ENCODE measurements at places on chromosomes 2 and 18. TPM values are rescaled to one million over a fixed set of nuclear protein-coding genes. Genes with fewer than 3 reads are reported as not detected.

SP140 gene
- 0.13 TPM for polyA plus RNA-seq

CDK5R2 gene
- not detected for polyA plus RNA-seq

SLC23A3 gene
- 1.6 TPM for polyA plus RNA-seq

SCN2A gene
- 0.15 TPM for polyA plus RNA-seq

PRKAG3 gene
- polyA plus RNA-seq, result 0.20 TPM

SPTBN1 gene
- polyA plus RNA-seq, result 113 TPM

SPHKAP gene
- polyA plus RNA-seq, result not detected

FOXI3 gene
- not detected for polyA plus RNA-seq

DNA sequence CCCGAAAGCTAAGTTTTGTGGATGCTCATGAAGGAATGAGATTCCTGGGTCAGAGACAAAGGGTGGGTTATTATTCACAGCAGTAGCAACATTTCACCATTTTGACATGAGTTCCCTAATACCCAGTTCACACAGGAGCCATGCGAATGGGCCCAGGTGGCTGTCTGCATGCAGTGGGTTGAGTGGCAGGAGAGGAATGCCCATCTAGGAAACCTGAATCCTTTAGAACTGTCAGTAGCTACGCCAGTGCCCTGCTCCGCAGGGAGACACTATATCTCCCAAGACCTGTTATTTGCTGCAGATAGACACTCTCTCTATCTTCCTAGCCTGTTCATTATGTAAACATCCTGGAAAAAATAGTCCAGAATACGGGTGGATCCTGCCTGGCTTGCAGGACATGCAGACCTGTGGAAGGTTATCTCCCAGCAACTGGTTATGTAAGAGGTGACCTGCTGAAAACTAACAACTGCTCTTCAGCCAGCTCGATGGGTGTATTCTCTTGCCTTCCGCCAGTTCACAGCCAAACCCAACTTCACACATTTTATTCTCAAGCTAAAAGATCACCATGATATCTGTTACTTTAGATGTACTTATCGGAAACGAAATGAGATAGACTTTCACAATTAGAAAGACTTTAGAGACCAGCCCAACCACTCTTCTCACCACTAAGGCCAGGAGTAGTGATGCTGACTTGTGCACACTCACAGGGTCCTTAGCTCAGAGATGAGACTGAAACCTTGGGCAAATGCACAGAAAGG is 59.1 kb downstream of the MBP start:
- no peak overlapping the region for H3K27ac ChIP-seq
- DNase-seq, result no peak
- no peaks in the 10 kb centered on the region for H3K27me3 ChIP-seq
- no peaks in the 10 kb centered on the region for H3K36me3 ChIP-seq

- H3K4me1 ChIP-seq, result no peaks in the 10 kb centered on the region
- H3K27ac ChIP-seq, result peak overlapping the region; percentile 40
- H3K27me3 ChIP-seq, result no peaks in the 10 kb centered on the region
- H3K4me3 ChIP-seq, result no peak overlapping the region
- no peaks in the 10 kb centered on the region for H3K36me3 ChIP-seq
- peak; percentile 81 for DNase-seq
Observed at GRCh38 chr2:46097714-46098480, 199.3 kb upstream of the EPAS1 start.

DNA sequence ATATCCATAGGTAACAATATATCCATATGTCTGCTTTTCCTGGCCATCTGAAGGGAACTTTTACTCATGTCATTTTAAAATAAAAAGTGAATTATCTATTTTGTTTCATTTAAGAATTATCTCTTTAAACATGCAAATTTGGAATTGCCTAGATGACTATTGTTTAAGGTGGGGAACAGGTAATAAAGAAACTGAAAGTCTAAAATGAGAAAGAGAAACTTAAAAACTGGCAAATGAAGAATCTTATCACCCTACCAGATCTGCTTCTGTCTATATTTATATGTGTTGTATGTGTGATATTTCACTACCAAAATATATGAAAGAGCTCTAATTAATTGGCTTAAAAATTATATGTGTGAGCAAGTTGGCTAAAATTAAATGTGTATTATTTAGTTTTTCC is 243.2 kb upstream of the KCNH7 start:
- no peaks in the 10 kb centered on the region for H3K36me3 ChIP-seq
- no peak for DNase-seq
- H3K4me1 ChIP-seq, result no peaks in the 10 kb centered on the region
- no peak overlapping the region for H3K4me3 ChIP-seq
- H3K27ac ChIP-seq, result no peak overlapping the region

DNA sequence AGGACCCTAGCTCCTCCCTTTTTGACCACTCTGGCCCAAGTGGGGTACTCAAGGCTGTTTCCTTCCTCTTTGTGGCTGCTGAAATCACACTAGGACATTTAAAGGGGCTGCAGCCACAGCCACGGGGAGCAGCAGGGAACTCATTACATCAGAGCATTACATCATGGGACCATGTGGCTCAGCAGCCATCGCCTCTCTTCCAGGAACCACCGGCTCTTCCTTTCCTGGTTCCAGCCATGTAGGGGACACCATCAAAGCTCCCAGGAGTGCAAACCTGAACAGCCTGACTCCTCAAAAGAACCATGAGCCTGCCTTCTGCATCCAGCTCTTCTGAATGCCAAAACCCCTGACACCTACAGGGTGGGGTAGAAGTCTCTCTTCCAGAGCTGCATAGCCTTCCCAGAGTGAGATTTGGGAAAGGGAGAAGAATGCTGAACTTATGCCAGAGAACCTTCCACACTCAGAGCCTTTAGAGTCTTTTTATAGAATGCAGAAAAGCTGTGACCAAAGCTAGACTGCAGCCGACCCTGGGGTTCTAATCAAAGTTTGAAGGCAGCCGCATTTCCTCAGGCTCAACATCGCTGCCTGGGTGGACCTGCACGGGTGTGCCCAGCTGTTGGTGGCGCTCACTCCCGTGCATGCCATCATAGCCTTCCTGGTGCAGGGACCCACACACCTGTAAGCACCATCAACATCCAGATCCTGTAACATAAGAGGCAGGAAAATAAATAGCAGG is 121.7 kb downstream of the KLHL29 start:
- no peaks in the 10 kb centered on the region for H3K36me3 ChIP-seq
- H3K4me1 ChIP-seq, result no peaks in the 10 kb centered on the region
- H3K27me3 ChIP-seq, result no peaks in the 10 kb centered on the region
- no peak for DNase-seq
- H3K4me3 ChIP-seq, result no peak overlapping the region

GRCh38 chr18:12456441-12456840 is 48.7 kb downstream of the PRELID3A start:
- no peak overlapping the region for H3K4me3 ChIP-seq
- H3K36me3 ChIP-seq, result no peaks in the 10 kb centered on the region
- H3K4me1 ChIP-seq, result no peaks in the 10 kb centered on the region
- no peak for DNase-seq
- no peaks in the 10 kb centered on the region for H3K27me3 ChIP-seq
- no peak overlapping the region for H3K27ac ChIP-seq

- no peaks in the 10 kb centered on the region for H3K27me3 ChIP-seq
- no peaks in the 10 kb centered on the region for H3K36me3 ChIP-seq
- H3K4me1 ChIP-seq, result no peaks in the 10 kb centered on the region
- no peak for DNase-seq
- no peak overlapping the region for H3K4me3 ChIP-seq
- H3K27ac ChIP-seq, result no peak overlapping the region
Observed at GRCh38 chr2:17107151-17107550, 411.1 kb downstream of the RAD51AP2 start.

GRCh38 chr2:174617120-174617519 is 19.5 kb upstream of the WIPF1 start:
- H3K4me3 ChIP-seq, result no peak overlapping the region
- H3K36me3 ChIP-seq, result no peaks in the 10 kb centered on the region
- H3K4me1 ChIP-seq, result no peaks in the 10 kb centered on the region
- peak overlapping the region; percentile 92 for H3K27ac ChIP-seq

DNA sequence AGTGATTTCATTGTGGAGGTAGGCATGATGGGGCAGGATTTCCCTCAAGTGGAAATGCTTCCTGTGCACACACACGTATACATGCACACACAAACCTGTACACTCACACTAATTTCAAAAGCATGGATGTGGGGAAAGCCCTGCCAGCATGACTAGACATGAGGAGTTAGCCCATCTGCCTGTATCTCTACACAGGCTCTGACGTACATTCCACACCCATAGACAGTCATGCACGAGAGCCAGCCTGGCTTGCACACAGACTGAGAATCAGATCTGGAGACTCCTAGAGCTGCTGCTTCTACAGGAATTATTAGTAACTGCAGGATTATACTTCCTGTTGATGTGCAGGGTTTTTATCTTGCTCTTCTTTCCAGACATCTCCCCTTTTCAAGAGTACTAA is 27.3 kb upstream of the NFU1 start:
- no peak for DNase-seq
- H3K4me3 ChIP-seq, result no peak overlapping the region
- peaks cover 4% of the 10 kb centered on the region for H3K4me1 ChIP-seq

DNA sequence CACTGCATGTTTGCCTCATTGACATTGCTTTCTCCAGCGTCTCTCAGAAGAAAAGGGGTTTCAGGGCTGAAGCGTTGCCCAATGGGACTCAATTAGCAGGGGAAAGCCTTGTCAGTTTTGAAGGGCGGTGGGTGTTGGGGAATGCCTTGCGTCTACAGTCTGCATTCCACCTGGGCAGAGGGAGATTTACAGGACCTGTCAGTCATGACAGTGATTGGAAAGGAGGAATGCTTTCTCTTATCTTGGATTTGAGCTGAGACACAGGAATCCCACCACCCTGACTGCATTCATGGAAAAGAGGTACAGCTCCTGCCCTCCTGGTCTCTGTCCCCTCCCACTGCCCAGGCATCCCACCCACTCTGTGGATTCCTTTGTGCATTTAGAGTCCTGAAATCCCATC is 123.9 kb downstream of the ACKR3 start:
- no peaks in the 10 kb centered on the region for H3K4me1 ChIP-seq
- H3K36me3 ChIP-seq, result no peaks in the 10 kb centered on the region
- DNase-seq, result no peak

Data from aorta (tissue), 5 donors.